Activated CD4-positive, alpha-beta T cell treated with anti-CD3 and anti-CD28 coated beads, Interleukin-2, Interleukin-6, amounts not matched to agents 100 ng/mL and 50 ng/mL, durations not matched to agents 16 hours and 8 hours (primary cell): ENCODE measurements at places on chromosomes 5 and 9.

- DNase-seq, result no peak
Observed at GRCh38 chr5:136901-137300, 44.9 kb downstream of the PLEKHG4B start.

DNA sequence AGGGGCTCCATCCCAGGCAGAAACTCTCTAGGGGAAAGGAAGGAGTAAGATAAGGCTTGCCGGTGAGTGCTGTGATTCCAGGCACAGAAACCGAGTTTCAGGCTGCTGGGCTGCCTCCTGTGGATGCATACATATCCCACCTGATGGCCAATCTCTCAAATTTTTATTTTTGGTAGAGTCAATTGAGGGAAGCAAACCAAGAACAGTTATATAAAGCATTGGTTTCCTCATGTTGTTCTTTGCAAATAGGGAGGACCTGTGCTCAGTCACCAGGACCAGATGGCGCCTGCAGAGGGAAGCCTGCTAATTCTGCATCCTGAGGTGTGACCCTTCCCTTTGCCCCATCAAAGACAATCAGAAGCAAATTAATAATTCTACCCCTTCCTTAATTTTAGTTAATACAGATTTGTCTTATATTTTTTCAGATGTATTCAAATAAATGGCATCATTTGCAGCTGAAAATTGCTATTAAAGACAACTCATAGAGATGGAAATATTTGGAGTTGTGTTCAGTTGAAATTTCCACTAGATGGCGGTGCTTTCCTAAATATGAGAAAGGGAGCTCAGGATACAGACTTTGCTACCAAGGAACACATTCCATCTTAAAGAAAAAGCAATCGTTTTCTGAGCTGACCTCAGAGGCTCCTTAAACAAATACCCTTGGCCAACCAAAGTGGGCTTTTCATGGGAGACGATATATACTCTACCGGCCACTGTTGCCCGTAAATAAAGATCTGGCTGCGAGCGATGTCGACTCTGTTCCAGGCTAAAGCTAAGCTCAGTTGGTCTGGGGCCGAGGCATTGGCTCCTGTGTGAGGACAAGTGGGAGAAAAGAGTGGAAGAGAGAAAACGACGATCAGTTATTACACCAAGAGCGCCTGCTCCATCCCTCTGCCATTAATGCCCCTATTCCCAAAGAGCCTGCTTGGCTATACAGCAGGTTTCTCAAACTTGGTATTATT is 225.7 kb upstream of the KLF9 start:
- peak; percentile 45 for DNase-seq

GRCh38 chr9:122797316-122798063 is 2.4 kb upstream of the OR1K1 start:
- no peak for DNase-seq

GRCh38 chr5:51986733-51987132 is 603.5 kb downstream of the ISL1 start:
- DNase-seq, result no peak

GRCh38 chr5:65952259-65952658 is 25.9 kb downstream of the ERBIN start:
- DNase-seq, result no peak

DNA sequence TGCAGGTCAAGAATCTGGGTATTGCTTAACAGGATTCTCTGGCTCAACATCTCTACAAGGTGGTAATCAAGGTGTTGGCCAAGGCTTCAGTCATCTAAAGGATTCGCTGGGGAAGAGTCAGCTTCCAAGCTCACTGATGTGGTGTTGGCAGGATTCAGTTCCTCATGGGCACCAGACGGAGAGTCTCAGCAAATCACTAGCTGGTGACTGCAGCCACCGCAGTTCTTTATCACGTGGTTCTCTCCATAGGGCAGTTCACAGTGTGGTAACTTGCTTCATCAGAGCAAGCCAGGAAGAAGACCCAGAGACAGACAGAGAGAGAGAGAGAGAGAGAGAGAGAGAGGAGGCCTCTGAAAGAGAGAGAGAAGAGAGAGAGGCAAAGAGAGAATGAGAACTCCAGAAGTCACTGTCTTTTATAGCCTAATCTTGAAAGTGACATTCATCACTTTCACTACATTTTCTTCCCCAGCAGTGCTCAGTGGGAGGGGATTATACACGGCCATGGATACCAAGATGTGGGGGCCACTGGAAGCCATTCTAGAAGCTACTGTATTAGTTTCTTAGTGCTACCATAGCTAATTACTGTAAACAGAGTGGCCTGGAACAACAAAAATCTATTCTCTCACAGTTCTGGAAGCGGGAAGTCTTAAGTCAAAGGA is 109.2 kb upstream of the SMIM23 start:
- DNase-seq, result no peak

DNA sequence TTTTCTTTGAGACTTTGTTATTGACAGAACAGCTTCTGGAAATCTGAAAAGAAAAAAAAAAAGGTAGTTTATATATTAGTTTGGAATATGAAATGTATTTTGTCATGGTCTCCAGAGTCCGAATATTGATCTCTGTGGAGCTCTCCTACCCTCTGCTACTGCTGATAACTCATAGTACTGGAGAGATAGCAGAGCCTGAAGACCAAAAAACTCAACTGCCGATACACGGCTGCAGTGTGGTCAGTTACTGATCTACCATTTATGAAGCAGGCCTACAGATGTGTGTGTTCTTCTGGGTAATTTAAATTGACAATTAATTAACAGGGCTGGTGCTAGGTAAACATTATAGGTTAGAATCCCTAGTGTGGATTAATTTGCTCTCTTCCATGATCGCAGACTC is 3.8 kb upstream of the FAM120A start:
- DNase-seq, result no peak

- DNase-seq, result no peak
Observed at GRCh38 chr5:179375236-179375685, 30.0 kb upstream of the ADAMTS2 start.

GRCh38 chr5:163562071-163562470 is 56.7 kb downstream of the MAT2B start:
- no peak for DNase-seq

GRCh38 chr5:40762705-40763104 is 6.9 kb upstream of the TTC33 start:
- DNase-seq, result no peak

DNA sequence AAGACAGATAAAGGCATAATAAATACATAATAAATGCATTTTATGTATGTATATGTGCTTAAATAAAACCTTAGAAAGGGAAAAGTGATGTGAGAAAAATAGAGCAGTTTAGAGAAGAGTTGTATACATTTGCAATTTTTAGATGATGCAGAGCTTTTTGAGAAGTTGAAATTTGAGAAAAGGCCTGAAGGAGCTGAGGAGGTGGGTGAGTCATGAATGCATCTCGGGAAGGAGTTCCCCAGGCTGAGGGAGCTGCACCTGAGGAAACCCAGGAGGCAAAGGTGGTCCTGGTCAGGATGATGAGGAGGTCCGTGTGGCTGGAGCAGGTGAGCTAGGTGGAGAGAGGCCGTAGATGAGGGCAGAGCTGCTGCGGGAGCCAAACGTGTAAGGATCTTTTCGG is 17.4 kb upstream of the CD180 start:
- no peak for DNase-seq

GRCh38 chr5:171599411-171599810 is 180.0 kb downstream of the FGF18 start:
- no peak for DNase-seq

- DNase-seq, result peak; percentile 3
Observed at GRCh38 chr5:53109056-53109442, 508 bp downstream of the MOCS2 start.

- DNase-seq, result no peak
Observed at GRCh38 chr5:154087260-154087659, 48.5 kb downstream of the MFAP3 start.

GRCh38 chr5:125408448-125409233 is 662.2 kb upstream of the ZNF608 start:
- peak; percentile 23 for DNase-seq

DNA sequence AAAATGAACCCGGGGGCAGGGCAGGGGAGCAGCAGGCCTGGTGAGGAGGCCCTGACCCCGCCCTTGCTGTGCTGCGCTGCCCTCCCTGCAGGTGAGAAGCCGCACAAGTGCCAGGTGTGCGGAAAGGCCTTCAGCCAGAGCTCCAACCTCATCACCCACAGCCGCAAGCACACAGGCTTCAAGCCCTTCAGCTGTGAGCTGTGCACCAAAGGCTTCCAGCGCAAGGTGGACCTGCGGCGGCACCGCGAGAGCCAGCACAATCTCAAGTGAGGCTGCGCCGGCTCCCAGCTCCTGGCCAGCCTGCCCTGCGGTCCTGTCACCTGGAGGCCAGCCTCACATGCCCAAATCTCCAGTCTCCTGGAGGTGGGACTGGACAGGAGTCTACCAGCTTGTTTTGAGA is 12.3 kb downstream of the GFI1B start:
- DNase-seq, result no peak

DNA sequence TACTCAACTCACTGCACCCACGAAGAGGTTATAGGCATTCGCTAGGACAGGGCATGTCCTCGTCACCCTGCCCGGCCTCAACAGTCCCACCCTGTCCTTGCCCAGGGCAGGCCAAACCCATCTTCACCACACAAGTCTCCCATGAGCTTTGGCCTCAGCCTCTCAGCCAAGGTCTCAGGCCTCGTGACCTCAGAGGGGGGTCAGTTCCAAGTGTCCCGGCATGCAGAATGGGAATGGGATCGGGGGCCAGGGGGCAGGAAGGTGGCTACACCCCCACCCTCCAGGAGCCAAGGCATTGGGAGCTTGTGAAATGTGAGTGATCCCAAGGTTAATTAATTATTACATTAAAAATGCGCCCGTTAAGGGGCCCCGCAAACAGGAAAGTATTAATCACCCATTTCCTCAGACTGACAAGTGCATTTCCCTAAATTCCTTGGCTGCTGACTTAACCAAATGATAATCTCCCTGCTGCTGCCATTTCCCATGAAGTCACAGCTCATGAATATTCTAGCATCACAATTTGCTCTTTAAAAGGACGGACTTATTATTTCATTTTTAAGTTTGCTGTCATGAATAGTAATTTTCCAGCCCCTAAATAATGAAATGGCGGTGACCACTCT is 8.0 kb upstream of the UBAC1 start:
- no peak for DNase-seq

DNA sequence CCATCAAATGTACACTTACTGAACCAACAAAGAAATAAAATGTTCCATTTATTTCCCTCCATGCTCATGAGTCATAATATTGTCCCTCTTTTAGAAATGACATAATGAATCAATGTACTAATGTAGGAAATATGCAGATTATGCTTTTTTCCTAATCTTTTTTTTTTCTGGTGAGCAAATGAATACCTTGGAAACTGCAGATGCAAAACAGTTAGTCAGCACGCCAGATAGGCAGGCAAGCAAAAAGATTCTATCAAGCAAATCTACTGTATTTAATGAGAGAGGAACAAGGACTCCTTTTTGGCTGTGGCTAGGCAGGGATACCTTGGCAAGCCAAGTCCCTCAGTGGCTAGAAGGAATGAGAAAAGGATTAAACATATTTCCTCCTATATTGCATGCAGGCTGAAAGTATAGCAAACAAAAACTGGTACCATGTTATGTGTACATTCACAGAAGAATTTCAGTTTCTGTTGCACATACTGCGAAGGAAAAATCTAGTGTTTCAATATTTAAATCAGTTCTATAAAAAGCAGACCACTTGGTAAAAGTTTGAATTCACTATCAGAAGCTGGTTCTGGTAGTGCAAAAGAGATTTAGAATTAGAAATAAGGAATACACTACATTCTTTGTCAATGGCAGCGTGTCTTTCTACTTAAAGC is 605.4 kb downstream of the TLE1 start:
- DNase-seq, result no peak

GRCh38 chr9:131403493-131403773 is 9.5 kb downstream of the PRRC2B start:
- no peak for DNase-seq

GRCh38 chr5:1754531-1755220 is 45.0 kb downstream of the MRPL36 start:
- no peak for DNase-seq

DNA sequence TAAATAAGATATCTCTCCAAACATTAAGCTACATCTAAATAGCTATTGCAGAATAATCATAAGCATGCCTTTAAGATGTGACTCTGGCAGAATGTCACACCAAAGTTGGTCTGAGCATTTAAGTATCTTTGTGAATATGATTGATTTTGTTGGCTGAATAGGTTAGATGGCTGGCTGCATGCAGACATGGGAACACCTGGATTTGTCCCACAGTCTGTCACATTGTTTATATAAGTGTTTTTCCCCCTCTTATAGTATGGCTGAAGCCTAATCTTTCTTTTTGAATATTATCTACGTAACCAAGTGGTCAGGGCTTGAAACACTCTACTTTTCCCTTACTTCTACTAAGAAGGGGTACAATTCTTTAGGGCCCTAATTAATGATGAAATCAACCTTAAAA is 36.2 kb downstream of the PCSK1 start:
- no peak for DNase-seq

- no peak for DNase-seq
Observed at GRCh38 chr9:37551888-37552287, 24.3 kb downstream of the FBXO10 start.

GRCh38 chr5:32668552-32668951 is 42.6 kb upstream of the NPR3 start:
- DNase-seq, result no peak

DNA sequence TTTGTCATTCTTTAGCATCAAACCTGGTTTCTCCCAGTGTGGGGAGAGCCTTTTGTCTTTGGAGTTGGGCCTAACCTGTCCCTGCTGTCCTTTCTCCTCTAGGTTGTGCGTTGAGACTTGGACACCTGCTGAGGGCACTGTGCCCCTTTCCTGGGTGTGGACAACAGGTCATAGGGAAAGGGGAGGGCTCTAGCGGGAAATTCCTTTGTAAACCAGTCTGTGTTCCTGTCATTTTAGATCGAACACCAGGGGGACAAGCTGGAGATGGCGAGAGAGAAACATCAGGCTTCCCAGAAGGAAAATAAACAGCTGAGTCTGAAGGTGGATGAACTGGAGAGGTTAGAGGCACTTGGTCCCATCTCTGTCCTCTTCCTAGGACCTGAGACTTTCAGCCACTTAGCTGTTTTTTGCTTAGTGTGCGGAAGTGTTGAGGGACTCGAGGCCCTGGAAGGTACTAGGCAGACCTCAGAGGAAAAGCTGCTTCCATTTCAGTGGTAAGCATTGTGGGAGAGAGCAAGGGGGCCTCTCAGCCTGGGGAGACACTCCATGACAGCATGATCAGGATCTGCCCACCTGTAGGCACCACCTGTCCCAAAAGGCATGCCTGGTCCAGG is 8.6 kb upstream of the GLE1 start:
- DNase-seq, result no peak

- no peak for DNase-seq
Observed at GRCh38 chr5:1765141-1765879, 34.3 kb downstream of the MRPL36 start.

- DNase-seq, result no peak
Observed at GRCh38 chr9:135443797-135444425, 35.7 kb upstream of the PPP1R26 start.

GRCh38 chr5:133919148-133920136 is 49.0 kb downstream of the C5orf15 start:
- DNase-seq, result no peak

DNA sequence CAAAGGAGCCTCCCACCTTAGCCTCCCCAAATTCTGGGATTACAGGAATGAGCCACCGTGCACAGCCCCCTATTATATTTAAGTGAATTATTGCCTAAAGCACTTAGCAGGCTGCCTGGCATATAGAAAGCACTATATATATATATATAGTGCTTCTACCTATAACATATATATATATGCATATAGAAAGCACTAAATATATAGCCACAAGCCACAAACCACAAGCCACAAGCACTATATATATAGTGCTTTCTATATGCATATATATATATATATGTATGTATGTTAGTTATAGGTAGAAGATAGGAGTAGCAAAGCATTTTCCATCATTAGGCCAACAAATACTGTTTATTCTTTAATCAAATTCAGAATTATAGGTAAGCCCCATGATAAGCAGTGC is 185.8 kb downstream of the CWC27 start:
- DNase-seq, result no peak

GRCh38 chr5:133062276-133062675 is 10.5 kb downstream of the HSPA4 start:
- DNase-seq, result no peak
